ENCODE measurements at places on chromosomes 1 and 21.

GRCh38 chr1:66292944-66293343, 241.0 kb upstream of the SGIP1 start:
- peak; percentile 73 for DNase-seq

- DNase-seq = no peak
Measured at GRCh38 chr21:33202464-33203363, 27.0 kb upstream of the IFNAR2 start.

GRCh38 chr1:19819701-19820100, 4.6 kb upstream of the RNF186 start:
- DNase-seq = no peak

- no peak for DNase-seq
Measured at GRCh38 chr1:63663301-63663700, 70.1 kb downstream of the PGM1 start.

DNA sequence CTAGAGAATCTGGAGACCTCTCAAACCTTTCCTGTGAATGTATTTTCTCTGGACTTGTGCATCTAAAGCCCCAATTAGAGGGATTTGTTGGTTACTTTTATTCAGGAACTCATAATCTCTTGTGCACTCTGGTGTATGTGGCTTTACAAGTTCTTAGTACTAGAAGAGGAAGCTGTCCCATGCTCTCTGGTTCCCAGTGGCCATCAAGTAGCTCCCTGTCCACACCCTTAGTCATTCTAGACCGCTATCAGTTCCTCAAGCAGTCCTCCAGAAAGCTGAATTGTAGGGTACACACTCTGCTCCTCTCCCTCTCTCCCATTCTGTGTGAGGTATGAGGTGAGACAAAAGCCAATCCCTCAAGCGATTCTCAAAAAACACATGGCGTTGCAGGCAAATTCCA, 470.3 kb downstream of the PTPRC start:
- DNase-seq = no peak

DNA sequence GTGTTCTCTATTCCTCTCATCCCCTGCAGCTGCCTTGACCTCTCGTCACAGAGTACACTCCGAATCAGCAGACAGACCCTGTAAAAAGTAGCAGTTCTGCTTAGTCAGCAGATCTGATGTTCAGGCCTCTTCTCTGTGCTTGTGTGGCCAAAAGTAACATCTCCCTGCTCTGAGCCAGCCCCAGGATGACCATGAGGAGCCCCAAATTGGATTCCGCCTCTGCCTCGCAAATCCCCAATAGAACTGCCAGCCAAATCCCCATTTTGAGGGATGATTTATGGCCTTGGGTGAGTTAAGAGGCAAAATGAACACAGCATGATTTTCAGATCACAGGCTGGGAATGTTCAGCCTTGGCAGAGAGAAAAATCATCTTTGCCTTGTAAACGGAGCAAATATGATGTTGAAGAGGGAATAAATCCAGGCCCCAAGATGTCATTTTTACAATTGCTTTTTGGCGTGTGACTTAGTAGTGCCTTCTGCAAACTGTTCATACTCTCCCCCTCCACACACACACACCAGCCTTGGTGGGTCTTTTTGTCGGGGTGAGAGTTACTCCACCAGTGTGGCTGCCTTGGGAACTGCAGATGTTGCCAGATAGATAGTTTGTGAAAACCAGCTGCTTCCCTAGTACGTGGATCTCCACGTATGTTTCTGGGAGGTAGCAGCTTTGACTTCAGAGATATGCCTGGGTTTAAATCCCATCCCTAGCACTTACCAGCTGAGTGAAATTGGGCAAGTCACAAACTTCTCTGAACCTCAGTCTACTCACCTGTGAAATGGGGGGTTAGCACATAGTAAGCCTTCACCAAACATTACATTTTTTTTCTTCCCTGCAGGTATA, 77.8 kb downstream of the MAN1C1 start:
- no peak for DNase-seq

All from anterior cingulate cortex (tissue), 58 donors.